ENCODE measurements at places on chromosomes 2 and 18.
A peak's percentile ranks its signal among the peaks of the same experiment; 100 is the strongest.

DNA sequence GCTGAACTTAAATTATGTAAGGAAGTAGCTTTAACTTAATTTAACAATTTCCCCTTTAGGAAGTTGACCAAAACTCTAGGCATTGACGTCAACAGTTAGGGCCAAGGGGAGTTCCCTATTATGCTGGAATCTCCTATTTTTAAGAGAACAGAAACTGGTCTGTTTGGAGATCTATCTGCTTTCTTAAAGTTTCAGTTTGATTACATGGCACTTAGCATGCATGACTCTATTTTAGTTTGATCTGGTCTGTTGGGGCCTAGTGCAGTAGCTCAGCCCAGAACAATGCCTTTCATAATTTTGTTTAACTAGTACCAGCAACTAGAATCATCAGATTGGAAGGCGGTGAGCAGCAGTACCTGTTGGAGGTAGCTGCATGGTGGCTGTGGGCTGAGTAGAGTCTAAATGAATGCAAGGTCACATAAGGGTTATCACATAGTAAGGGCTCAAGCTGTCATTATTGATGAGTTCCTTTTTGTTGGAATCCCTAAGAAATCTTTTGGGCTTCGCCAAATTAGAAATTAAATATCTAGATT, 60.5 kb upstream of the ZNG1B start:
- DNase-seq = no peak

DNA sequence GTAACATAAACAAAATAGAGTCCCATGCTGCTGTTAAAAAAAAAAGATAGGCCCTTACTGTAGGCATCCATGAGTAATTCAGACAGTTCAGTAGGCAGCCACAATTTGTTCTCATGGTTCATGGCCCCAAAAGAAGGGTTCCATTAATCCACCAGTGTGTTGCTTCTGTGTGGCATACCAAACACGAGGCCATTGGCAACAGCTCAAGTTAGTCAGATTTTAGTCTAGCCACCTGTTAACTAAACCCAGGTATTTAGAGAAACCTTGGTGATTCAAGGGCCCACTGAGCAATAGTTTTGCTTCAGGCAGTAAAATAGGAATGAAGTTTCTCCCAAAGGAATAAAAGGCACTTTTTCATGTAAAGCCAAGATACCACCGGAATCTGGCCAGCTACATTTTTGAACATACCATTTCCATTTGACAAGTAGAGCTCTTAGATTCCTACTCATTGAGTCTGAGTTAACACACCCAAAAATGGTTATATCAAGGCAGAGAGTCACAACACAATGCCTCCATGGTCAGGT, 80.1 kb upstream of the SRD5A2 start:
- DNase-seq = no peak

- no peak for DNase-seq
These were observed 290.5 kb downstream of the CLIP4 start for GRCh38 chr2:29405707-29406106.

DNA sequence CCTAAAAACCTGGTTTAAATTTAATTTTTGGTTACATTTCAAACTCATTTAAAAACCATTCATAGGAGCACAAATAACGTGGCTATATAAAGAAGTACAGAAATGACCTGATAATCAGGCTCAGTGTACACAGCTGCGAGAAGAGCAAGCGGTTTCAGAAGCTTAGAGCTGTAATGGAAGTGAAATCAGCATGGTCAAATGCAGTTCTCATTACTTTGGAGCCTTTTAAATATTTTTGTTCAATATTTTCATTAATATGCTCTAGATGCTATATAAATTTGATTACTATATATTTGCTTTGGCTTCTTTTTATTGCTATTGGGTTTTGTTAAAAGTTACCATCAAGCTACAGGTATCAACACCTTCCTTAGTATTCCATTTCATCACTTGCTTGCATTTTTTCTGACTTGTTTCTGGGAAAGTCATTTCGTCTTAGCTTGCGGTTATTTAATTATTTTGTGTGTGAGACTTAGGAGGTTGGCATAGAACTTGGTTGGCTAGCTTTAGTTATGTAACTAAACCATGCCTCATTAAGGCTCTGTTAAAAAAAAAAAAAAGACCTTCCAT, 58.7 kb downstream of the AFTPH start:
- DNase-seq = no peak

GRCh38 chr2:55087501-55087900, 37.2 kb upstream of the RTN4 start:
- no peak for DNase-seq

GRCh38 chr2:130871843-130872740, 35.4 kb downstream of the ARHGEF4 start:
- no peak for DNase-seq

DNA sequence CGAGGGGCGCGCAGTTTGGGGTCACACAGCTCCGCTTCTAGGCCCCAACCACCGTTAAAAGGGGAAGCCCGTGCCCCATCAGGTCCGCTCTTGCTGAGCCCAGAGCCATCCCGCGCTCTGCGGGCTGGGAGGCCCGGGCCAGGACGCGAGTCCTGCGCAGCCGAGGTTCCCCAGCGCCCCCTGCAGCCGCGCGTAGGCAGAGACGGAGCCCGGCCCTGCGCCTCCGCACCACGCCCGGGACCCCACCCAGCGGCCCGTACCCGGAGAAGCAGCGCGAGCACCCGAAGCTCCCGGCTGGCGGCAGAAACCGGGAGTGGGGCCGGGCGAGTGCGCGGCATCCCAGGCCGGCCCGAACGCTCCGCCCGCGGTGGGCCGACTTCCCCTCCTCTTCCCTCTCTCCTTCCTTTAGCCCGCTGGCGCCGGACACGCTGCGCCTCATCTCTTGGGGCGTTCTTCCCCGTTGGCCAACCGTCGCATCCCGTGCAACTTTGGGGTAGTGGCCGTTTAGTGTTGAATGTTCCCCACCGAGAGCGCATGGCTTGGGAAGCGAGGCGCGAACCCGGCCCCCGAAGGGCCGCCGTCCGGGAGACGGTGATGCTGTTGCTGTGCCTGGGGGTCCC, at the start of gene ITGA4:
ITGA4 (plus strand) TSS at position 266 of the 620 bp plus-strand sequence; CDS start at position 535, 269 bp downstream.
- peak; percentile 74 for DNase-seq

DNA sequence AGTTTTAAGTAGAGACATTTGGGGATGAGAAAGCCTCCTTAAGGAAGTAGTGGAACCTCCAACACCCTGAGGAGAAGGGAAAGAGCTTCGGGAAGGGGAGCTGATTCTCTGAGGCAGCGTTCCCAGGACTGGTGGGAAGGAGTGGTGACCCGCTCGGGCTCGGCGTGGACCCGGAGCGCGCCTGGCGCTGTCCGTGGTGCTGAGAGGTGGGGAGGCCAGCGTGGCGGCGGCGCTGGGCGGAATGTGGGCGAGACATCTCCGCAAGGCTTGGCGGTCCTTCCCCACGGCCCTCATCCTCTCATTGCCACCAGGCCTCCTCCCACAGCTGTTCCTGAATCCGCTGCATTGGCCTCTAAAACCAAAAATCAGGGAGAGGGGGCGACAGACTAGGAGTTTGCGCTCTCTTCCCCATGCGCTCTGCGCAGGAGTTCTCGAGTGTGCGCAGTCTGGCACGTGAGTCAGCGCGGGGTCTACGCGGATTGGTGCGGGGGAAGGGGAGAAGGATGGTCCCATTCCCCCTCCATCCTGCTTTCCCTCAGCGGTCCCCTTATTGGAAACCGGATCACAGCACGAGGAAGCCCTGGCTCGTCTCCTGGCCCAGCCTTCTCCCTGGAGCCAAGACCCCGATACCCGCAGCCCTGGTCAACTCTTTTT, 857 bp downstream of the RESP18 start:
- no peak for DNase-seq

DNA sequence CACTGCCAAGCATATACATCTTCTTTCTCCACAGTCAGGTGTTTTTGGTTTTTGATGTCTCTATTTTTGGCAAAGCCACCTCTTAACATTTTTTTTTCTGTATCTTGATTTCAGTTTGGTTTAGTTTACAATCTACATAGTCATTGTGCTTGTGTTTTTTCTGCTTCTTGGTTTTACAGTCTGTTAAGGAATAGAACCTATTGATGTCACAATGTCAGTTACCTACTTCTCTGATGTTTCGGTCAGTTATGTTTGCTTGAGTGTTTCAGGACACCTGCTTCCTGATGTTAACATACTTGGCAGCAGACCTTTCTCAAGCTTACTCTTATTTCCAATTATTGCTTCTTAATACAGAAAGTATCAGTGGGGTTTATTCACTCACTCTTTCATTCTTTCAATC, 253.3 kb downstream of the SPAG16 start:
- no peak for DNase-seq

- no peak for DNase-seq
These were observed 9.2 kb upstream of the TMEM247 start for GRCh38 chr2:46470114-46470628.

Data from effector CD4-positive, alpha-beta T cell (primary cell).